ENCODE measurements at places on chromosomes 2 and 18.

- DNase-seq = no peak
These were observed 855.7 kb downstream of the TRIB2 start for GRCh38 chr2:13572466-13572865.

GRCh38 chr2:64225491-64225890 is 81.3 kb upstream of the PELI1 start:
- no peak for DNase-seq

DNA sequence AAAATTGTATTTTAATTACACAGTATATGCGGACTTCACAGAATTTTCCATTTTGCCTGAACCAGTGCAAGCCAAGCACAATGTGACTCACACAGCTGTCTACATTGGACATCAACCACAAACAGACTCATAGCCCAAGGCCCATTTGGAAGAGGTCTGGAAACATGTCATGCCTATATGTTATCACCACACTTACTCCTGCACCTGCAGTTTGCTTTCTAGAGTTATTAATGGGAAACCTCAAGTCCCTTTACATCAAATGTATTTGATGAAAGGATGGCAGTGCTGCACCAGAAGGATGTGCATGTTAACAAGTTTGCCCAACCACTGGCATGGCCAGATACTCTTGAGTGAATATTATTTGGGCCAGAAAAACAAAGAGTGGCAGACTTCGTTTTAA is 548.9 kb upstream of the CDH2 start:
- no peak for DNase-seq

GRCh38 chr2:200850512-200851256 is 13.8 kb downstream of the CLK1 start:
- DNase-seq = no peak

DNA sequence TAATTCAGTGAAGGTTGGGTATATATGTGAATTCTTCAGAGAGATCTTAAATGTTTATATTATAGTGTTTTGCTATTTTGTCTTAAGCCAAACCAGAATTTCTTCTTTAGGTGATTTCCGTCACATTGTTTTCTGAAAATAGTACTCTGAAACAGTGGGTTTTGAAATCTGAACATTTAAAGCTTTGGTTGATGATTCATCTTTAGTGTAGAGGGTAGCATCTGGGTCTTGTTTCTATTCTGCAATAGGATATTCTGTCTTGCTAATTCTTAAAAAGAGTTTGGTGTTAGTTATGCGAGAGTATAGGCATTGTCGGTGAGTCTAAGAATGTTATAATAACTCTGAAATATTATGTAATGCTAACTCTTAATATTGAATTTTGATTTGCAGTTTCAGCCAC is 69.6 kb upstream of the FAM237A start:
- no peak for DNase-seq

DNA sequence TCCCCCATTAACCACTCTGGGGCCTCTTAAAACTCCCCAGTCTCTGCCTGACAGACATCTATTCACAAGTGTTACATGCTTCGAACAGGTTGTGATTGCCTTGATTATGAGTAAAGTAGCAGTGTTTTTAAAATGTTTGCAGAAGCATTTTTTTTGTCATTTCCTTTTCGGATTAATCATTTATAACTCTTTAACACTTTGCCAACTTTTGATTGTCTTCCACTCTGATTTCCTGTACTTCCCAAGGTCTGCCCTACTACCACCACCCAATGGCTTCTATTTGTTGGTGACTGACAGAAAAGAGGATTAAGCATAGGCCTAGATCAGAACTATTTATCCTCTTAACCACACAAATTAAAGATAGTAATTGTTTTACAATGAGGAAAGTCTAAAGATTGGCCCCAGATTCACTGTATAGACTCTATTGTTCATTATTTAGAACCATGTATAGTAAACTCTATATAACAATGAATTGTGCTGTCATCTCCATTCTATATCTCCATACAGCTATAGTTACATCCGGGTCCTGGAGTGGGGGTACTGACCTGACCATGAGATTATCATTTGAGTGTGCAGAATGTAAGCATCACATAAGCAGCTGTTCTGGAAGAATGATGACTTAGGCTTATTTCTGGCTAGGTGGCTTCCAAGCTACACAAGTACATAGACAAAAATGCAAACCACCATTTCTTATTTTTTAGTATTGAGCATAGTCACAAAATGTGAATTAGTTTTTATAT is 110.3 kb upstream of the RBMS1 start:
- no peak for DNase-seq

- no peak for DNase-seq
These were observed 409.1 kb downstream of the CPS1 start for GRCh38 chr2:210965472-210965871.

- no peak for DNase-seq
These were observed 228.9 kb downstream of the ADCYAP1 start for GRCh38 chr18:1133541-1133940.

GRCh38 chr18:35436076-35436649 is 59.0 kb upstream of the ZNF396 start:
- no peak for DNase-seq

Measured in activated CD4-positive, alpha-beta T cell treated with anti-CD3 and anti-CD28 coated beads, Interleukin-2, amount 10 ng/mL, durations not matched to agents 24 days and 14 days (primary cell).